ENCODE measurements at places on chromosomes 11 and 22.

DNA sequence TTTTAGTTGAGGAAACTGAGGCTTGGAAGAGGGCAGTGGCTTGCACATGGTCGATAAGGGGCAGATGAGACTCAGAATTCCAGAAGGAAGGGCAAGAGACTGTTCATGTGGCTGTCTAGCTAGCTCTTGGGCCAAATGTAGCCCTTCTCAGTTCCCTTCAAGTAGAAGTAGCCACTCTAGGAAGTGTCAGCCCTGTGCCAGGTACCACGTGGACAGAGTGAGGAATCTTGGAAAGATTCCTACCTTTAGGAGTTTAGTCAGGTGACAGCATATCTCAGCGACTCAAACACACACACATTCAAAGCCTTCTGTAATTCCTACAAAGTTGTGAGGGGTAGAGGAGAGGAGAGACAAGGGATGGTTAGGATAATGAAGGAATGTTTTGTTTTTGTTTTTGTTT lies 18.3 kb downstream of the PIK3IP1 start:
- no peak for DNase-seq

DNA sequence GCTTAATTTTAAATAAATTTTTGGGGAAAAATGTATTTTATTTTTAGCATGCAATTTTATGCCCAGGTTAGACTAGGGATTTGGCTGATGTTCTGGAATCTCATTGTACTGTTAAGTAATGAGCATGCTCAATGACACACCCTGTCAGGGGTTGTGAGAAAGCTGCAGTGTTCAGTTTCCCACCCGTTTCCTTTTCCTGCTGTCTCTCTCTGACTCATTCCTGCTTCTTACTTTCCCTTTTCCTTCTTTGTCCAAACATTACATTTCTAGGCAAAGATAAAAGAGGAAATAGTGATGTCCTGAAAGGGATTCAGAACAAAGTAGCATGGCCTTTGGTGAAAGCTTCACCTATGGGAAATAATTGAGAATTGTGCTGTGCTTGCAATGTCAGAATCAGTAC lies 22.7 kb downstream of the OOSP3 start:
- peak; percentile 63 for DNase-seq

DNA sequence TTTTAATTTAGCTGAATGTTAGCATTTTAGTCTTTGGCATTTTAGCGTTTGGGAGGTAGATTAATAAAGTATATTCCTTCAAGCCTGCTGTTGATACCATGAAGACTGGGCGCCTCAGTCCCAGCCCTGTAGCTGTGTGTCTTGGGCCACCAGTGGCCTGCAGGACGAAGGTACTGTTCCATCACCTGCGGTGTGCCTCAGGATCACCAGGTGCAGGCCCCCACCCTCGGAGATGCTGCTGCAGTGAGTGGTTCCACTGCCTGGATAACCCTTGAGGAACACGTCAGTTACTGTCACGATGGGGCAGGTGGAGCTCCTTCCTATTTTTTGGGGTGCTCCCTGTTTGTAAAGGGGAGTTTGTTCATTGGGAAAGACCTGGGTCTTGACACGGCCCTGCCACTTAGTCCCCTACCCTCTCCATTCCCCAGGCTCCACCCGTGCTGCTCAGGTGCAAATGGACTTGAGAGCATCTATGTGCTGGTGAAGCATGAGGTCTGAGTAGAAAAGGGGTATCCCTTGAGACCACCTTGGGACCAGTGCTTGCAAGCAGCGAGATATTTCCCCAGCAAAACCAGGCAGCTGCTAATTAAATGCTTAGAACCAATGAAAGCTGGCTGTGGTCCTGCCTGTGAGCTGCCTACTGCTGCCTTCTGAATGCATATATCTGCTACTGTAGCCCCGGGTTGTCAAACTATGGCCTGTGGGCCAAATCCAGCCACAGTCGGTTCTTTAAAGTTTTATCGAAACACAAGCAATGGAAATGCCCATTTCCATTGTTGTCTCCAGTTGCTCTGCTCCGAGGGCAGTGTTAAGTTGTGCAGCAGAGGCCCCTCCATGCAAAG lies 28.7 kb downstream of the INCENP start:
- no peak for DNase-seq

DNA sequence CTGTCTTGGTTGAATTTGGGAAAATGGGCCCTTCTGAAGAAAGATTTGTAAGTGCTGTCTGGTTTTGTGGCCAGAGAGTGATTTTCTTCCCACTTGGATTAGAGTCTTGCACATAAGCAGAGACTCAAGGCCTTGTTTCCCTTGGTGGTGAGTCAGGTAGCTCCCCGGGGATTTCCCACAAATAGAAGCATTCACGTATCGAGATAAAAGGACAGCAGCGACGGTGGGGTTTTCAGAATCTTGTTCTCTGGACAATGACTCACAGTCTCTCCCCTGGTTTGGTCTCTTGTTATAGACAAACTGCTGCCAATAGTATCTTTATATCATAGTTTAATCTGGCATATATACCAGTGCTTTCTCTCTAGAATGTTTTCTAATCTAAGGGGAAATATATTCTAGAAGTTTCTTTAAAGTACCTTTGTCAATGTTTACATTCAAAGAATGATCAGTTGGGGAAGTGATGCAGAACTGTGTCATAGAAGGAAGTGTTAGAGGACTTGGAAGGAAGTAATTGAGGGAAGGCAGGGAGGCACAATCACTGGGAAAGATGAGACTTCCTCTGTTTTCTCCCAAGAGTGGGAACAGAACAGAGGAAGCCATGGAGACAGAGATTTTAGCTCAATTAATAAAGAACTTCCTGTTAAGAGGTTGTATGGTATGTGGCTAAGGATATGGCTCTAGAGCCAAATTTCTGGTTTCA lies 18.1 kb downstream of the POLA2 start:
- DNase-seq = peak; percentile 80

DNA sequence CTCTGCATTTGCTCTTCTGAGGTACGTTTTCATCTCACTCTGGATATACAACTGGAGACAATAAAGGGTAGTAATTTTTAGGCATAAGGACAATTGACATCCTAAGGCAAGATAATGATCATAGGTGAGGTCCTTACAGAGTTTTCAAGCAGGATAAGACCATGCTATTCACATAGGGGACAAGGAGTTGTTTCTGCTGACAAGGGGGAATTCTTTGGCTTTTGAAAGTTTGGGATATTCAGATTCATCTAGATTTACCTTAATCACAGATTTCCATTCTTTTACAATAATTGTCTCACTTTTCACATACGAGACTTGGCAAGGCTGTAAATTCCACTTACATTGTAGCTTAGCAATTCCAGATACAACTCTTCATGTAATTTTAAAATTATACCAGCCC lies 256.2 kb downstream of the AASDHPPT start:
- no peak for DNase-seq

DNA sequence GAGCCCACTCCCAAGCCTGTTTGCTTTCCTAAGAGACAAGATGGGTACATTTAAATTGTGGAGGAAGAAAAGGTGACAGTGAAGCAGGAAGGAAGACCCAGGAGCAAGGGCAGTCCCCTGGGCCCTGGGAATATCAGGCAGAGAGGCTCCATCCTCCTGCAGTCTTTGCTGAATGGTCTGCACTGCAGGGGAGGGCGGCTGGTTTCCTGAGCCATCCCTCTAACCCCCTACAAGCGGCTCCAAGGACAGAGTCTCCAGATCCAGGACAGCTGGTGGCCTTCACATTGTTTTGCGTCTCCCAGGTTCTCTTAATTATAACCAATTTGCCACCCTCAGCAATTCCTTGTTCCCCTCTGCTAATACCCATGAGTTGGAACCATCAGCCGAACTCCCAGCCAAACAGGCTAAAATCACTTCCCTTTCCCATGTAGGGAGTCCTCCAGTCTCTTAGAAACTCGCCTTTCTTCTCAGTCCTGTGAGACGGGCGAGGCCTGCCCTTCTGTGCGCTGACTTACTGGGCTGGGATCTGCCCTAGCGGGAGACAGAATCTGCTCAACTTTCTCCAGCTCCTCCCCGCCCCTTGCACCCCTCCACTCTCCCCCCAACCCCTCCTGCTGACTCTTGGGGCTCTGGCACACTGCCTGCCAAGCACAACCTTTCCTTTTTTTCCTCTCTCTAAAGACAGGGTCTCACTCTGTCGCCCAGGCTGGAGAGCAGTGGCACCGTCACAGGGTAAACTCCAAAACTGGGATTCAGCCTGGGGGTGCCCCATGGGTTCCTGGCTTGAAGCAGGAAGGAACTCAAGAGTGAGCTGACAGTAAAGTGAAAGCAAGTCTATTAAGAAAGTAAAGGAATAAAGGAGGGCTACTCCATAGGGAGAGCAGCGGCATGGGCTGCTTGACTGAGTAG lies 53.4 kb upstream of the EMID1 start:
- DNase-seq = peak; percentile 6

DNA sequence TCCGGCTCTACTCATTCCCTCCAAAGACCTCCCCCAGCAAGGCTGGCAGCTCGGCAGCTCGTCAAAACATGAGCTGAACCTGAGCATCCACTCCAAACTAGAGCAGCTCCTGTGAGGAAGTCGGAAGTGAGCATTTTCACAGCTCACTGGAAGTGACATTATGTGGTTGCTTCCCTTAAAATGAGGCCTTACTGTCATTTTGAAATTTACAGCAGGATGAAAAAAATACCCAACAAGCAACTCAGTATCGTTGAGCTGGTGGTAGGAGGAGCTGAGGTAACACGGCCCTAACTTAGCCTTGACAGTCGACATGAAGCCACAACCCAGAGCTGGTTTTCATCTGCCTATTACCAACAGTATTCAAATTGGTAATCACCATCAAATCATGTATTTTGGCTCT lies 38.0 kb upstream of the ARFGAP3 start:
- no peak for DNase-seq

Measured in myocyte (in vitro differentiated cells).